NCI-H1092 treated with DMSO at 0.1 percent for 48 hours (cell line): ENCODE measurements at places on chromosomes 4 and X.

DNA sequence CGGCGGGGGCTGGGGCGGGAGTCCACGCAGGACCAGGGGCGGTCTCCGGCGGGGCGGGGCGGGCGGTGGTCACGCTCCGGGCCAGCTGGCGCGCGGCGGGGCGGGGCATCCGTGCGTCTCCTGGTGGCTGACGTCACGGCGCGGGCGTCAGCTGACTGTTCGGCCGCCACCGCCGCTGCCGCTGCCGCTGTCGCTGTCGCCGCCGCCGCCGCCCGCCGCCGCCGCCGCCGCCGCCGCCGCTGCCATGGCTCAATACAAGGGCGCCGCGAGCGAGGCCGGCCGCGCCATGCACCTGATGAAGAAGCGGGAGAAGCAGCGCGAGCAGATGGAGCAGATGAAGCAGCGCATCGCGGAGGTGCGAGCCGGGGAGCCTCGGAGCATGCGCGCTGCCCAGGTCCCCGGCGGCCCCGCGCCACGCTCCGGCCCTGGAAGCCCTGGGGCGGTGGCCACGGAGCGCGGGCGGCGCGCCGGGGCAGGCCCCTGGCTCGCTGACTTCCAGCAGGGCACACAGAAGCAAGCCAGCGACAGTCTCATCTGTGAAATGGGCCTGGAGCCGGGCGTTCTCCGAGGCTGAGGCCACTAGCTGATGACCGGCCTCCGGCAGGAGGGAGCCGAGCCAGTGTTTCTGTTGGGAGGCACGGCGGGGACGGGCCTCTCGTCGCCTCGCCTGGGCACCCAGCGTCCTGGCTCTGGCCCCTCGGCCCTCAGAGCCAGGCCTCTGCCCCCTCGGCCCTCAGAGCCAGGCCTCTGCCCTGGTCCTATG is at the start of gene FAM50A:
Gene FAM50A, plus strand, starts transcription at position 150 of the 763 bp plus-strand sequence. Its CDS starts 95 bp downstream, at position 245.
- DNase-seq: peak; percentile 68

GRCh38 chrX:58044130-58044529 is 133.9 kb upstream of the ZXDA start:
- DNase-seq: no peak

DNA sequence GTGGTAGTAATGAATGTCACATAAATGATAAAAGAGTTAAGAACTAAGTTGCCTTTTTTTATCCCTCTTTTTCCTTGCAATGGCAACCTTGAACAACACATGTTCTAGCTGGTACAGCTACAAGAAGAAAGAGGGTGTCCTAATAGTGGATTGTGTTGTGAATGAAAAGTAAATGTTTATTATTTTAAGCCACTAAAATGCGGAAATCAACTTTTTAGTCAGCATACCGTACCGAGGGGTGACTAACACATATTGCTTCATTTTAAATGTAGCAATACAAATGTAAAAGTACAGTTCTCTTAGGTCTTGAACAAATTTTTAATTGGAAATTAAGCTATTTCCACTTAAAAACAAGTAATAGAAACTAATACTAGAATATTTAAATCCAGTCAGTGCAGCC is 17.7 kb upstream of the AP1AR start:
- no peak for DNase-seq

DNA sequence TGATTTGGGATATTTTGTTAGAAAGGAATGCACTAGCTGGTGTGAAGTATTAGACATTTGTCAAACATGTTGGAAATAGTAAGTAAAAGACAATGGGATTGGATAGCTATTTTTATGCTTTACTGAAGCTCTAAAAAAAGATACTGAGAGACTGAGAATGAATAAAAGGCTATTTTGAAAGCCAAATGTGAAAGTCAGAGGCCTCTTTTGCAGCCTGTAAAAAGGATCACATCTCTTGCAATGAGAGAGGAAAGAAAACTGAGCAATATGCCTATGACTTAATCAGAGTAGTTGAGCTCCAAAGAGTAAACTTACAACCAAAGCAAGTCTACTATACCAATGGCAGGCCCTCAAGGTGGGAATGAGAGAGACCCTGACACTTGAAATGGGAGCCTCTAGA is 212.6 kb upstream of the LCORL start:
- DNase-seq: no peak

- DNase-seq: no peak
These were observed 96.8 kb downstream of the MTMR1 start for GRCh38 chrX:150790021-150790420.

DNA sequence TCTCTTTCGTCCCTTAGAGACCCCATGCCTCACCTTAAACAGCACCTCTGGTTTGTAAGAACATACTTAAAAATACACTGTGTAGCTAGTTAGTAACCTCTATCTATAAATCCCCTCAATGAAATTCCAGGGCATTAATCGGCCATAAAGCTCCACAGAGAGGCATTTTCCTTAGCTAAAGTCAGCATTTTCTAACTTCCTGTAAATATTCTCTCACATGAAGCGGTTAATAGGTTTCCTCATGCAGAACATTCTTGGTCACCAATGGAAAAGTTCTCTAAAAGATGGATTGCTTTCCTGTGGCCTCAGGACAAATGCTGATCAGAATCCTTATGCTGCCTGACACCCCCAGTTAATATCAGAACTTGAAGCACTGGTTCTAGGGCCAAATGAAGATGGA is 248.6 kb upstream of the BOD1L1 start:
- DNase-seq: no peak

GRCh38 chr4:108056418-108056817 is 66.7 kb downstream of the HADH start:
- no peak for DNase-seq

GRCh38 chr4:120018786-120019185 is 47.9 kb downstream of the MAD2L1 start:
- no peak for DNase-seq

DNA sequence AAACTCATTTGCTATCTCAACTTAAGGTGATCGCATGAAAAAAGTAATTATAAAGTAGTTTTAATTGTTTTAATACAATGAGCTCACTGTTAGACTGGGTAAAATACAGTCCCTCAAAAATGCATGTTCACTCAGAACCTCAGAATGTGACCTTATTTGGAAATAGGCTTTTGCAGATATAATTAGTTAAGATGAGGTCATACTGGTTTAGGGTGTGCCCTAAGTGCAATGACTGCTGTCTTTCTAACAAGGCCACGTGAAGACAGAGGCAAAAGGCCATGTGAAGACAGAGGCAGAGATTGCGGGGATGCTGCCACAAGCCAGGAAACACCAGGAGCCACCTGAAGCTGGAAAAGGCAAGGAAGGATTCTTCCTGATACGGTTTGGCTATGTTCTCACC is 262.1 kb downstream of the NKX6-1 start:
- DNase-seq: no peak

DNA sequence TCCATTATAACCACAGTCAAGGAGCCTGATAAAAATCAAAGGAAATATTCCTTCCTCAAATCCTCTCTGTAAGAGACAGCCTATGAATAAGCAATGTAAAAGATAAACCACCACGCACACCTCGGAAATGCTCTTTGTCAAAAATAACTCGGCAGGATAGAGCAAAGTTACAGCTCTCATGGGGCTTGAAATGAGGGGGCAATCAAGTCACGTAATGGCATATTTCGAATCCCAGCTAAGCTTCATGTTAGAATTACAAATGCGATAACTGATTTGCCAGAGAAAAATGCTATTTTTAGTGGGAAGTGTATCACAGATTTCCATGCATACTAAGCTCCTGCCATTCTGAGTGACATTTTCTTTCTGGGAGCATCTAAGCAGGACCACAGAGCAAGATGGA is 49.4 kb downstream of the EVC2 start:
- no peak for DNase-seq

GRCh38 chr4:161457311-161457710 is 706.5 kb downstream of the FSTL5 start:
- no peak for DNase-seq

- DNase-seq: no peak
These were observed 70.1 kb downstream of the CHM start for GRCh38 chrX:85977218-85977617.

GRCh38 chr4:106426069-106426468 is 57.5 kb upstream of the GIMD1 start:
- no peak for DNase-seq

DNA sequence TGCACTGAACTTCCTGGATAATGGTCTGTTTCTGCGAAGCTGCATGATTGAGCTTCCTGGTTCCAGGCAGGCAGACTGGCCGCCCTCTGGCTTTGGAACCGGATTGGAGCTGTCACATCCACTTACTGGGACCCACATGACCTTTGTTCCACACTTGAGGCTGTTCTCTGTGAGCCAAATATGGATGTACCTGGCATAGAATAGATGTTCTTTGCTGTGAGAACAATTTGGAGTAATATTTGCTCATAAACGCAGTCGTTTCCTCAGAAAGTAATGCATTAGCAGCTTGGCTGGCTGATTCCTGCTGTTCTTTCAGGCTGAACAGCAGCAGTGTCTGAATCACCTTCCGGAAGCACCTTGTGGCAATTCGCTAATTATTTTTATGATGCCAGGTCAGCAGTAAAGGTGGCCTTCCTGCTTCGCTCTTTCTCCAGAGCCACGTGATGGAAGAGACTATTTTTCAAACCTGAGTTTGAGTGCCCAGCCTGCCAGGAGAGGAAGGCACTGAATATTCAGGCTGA is 78.1 kb upstream of the BOD1L1 start:
- peak; percentile 71 for DNase-seq

DNA sequence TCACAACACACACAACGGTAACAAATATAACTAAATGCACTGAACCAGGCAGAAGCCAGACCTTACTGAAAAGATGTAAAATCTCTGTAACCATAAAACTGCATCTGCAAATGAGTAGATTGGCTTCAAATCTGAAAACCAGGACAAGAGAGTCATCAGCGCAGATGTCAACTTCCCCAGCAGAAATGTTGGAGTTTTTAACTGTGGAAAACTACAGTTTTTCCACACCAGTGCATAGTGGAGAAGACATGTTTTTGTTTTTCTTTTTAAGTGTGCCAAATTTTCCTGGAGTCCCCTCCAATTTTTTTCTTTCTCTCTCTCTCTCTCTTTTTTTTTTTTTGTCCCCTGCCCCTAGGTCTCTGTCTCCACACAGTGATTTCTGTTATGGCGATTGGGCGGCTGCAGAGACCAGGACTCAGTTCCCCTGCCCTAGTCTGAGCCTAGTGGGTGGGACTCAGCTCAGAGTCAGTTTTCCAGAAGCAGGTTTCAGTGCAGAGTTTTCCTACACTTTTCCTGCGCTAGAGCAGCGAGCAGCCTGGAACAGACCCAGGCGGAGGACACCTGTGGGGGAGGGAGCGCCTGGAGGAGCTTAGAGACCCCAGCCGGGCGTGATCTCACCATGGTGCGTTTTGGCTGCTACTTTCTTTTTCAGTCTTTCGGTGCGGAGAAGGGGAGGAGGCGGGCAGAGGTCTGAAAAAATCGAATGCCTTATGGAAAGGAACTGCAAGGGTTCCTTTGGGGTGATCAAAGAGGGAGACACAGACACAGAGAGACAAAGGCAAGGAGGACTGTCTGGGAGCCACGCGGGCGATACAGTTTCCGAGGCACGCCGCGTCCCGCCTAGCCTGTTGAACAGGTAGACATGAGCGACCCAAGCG is at the start of gene GUCY1A1:
Gene GUCY1A1, plus strand, starts transcription at position 505 of the 878 bp plus-strand sequence. CDS start 30,020 bp downstream, outside the sequence.
- DNase-seq: no peak

GRCh38 chr4:61298178-61298740 is 98.1 kb downstream of the ADGRL3 start:
- DNase-seq: no peak

- no peak for DNase-seq
These were observed 47.6 kb downstream of the ANOS1 start for GRCh38 chrX:8684201-8684965.

DNA sequence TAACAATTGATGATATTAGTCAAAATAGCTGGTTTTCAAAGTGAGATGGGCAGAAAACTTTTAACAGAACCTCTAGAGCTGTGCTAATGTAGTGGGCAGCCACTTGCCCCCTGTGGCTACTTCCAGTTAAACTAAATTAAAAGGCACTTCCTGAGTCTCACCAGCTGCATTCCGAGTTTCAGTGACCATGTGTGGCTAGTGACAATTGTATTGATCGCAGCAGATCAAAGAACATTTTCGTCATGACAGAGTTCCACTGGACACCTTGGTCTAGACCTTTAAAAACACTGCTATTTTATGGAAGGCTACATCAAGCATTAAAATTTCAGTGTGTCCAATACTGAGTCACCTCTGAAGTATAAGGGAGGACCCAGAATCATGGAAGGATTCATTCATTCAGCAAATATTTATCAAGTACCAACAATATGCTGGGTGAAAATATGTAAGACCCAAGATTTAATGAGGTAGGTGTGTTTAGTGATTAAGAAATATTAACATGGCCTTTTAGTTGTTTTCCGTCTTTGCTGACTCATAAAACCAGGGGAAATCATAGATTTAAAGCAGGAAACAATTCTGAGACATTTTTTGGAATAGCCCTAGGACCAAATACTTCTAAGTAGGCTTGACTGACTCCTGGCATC is 5.1 kb upstream of the FAT1 start:
- DNase-seq: no peak

GRCh38 chr4:65069177-65069576 is 601.1 kb downstream of the EPHA5 start:
- no peak for DNase-seq

GRCh38 chr4:37431417-37431743 is 186.8 kb downstream of the NWD2 start:
- no peak for DNase-seq

DNA sequence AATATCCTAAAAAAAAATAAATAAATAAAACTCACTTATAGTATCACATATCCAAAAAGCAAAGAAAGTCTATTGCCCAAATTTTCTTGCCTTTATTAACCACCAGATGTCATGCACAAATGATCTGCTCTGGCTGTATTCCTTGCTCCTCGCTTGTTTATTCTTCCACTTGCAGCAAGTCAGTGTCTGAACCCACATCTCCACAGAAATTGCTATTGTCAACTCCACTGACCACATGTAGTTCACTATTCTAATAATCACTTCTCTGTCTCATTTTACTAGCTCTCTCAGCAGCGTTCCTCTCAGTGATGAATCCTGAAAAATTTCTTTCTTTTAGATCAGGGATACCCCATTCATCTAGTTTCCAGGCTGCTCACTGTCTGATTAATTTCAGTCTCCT is 29.3 kb upstream of the CXXC4 start:
- DNase-seq: no peak

DNA sequence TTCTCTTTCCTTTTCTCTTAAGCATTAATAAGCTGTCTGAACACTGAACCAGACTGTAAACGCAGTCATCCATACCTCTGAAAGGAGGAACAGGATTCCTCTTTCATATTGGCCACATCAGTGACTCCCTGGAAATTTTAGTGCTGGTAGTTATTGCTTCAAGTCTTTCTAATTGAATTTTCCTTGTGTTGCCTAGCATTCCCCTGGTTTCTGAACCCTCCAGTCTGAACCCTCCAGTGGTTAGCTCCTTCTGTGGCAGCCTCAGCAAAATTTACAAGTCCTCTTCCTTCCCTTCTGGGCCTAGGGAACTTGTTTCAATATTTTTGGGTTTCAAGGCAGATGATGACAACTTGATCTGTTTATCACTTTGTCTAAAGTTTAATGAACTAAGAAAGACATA is 7.9 kb downstream of the SPARCL1 start:
- DNase-seq: no peak

- DNase-seq: no peak
These were observed at the start of gene DNASE1L1 for GRCh38 chrX:154409222-154409871. Gene DNASE1L1 (minus strand): TSS chrX:154409254. CDS start chrX:154405568, 3,686 bp downstream.

- DNase-seq: no peak
These were observed 61.7 kb downstream of the GPR82 start for GRCh38 chrX:41785685-41786084.

- DNase-seq: peak; percentile 2
These were observed 223.1 kb upstream of the FAT1 start for GRCh38 chr4:186946682-186947294.

- DNase-seq: no peak
These were observed 32.5 kb downstream of the DLG3 start for GRCh38 chrX:70476934-70477733.

- no peak for DNase-seq
These were observed 27.7 kb downstream of the FGF5 start for GRCh38 chr4:80294206-80294605.

- DNase-seq: no peak
These were observed 7.3 kb downstream of the REPS2 start for GRCh38 chrX:16953606-16954211.
